GF-D8 (cell line): ENCODE measurements at places on chromosomes 16 and 17.

DNA sequence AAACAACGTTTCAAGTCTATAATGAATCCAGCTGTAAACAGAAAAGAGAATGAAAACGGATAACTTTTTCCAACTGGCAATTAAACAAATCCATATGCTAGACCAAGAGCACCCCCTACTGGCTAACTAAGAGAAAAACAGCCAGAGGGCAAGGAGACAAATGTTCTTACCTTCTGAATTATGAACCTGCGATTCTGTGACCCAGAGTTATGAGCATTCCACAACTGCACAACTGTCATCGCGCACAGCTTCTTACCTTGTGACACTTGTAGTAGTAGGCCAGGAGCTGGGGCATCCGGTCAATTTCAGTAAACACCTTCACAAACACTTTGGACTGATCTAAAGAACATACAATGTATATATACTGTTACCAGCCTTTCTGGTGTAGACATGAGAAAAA lies 18.6 kb downstream of the COG7 start:
- DNase-seq = peak; percentile 47

DNA sequence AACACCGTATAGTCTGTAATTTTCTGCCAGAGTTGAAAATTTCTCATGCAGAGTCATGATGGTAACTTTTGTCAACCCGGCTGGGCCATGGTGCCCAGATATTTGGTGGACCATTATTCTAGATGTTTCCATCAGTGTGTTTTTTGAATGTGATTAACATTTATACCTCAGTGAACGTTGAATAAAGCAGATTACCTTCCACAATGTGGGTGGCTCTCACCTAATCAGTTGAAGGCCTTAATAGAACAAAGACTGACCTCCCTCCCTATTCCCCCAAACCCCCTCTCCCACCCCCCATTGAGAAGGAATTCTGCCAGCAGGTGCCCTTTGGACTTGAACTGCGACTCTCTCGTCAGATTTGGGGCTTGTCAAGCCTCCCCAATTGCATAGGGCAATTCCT lies 6.4 kb upstream of the CA5A start:
- DNase-seq = no peak

GRCh38 chr17:76408037-76408849 lies 23.8 kb downstream of the SPHK1 start:
- peak; percentile 25 for DNase-seq

- DNase-seq = no peak
Measured at GRCh38 chr16:51655249-51655648, 504.2 kb upstream of the SALL1 start.

DNA sequence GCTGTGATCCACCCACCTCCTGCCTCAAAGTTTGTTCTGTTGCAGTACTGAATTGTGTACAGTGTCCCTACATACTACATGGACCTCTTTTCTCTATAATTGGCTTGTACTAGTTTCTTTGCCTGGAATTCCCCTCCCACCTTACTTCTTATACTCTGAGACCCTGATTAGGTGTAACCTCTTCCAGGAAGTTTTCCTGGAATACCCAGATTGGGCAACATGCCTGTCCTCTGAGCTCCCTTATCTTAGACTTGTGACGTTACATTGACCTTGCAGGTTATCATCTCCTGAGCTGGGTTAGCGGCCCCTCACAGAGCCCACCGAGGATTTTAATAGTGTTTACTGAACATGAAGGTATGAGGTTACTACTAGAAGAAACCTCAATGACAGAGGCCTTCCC lies 237.0 kb downstream of the ZNF423 start:
- no peak for DNase-seq

DNA sequence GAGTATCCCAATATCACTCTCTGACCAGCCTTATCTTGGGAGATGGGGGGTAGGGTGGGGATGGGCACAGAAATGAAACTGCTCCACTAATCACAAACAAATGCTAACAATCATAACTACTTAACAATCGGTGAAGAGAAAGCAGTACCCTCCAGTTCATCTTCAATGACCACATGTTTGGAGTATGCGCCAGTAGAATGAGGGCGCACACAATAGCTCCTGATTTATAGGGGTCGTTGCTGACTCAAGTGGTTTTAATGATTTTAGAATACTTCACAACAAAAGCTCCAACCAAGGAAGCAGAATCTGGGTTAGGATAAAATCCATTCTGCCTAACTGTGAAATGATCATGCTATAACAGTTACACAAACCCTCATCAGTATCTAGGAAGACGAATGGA lies 184.4 kb downstream of the AATF start:
- no peak for DNase-seq

DNA sequence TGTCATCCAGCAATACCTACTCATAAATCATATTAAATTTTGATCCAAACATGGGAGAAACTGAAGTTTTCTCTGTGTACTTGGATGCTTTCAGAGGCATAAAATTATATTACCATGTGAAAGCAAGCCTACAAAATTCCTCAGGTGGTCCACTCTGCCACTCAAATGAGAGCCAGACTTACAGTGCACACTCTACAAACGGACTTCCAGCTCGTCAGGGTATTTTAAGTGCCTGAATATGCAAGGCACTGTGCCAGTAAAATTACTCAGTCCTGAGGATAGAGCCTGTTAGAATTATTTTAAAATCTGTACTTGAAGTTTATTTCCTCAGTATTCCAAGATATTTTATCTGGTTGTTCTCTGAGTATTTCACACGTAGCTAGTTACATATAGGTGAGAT lies 54.5 kb downstream of the TENT4B start:
- DNase-seq = no peak

DNA sequence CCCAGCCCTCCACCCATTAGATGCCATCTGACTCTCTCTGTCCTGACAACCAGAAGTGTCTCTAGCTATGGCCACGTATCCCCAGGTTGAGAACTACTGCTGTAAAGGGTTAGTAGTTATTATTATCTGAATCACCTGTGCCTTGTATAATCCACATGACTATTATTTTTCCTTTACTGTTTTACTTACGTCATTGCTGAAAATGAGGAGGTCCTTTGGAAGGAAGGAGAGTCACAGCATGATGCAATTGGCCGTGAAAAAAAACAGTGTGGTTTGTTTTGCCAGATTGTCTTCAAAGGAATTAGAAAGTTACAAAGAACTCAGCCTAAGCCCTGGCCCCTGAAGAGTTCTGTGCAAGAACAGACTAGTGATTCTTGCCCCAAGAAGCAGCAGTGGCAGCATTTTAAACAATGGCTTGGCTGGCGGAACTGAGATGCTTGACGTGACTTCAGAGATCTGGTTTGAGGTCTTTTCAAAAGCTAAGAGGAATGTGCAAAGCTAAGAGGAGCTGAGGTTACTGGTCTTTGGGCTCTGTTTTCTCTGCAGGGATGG lies 413.3 kb upstream of the EEF2KMT start:
- no peak for DNase-seq

DNA sequence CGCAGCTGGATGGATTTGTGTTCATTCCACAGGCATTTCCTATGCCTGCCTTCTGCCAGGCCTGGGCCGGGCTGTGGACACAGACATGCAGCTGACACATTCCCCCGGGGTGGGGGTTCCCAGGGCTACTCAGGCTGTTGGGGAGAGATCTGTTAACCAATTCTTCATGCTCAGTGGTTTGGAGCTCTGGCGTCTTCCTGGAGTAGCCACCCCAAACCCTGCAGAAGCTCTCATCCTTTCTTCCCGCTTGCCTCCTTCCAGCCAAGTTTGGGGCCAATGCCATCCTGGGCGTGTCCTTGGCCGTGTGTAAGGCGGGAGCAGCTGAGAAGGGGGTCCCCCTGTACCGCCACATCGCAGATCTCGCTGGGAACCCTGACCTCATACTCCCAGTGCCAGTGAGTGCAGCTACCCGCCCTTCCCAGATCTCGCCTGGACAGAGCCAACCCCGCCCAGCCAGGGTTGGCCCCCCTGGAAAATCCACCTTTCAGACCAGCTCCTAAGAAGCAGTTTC lies 2.6 kb downstream of the ENO3 start:
- no peak for DNase-seq

DNA sequence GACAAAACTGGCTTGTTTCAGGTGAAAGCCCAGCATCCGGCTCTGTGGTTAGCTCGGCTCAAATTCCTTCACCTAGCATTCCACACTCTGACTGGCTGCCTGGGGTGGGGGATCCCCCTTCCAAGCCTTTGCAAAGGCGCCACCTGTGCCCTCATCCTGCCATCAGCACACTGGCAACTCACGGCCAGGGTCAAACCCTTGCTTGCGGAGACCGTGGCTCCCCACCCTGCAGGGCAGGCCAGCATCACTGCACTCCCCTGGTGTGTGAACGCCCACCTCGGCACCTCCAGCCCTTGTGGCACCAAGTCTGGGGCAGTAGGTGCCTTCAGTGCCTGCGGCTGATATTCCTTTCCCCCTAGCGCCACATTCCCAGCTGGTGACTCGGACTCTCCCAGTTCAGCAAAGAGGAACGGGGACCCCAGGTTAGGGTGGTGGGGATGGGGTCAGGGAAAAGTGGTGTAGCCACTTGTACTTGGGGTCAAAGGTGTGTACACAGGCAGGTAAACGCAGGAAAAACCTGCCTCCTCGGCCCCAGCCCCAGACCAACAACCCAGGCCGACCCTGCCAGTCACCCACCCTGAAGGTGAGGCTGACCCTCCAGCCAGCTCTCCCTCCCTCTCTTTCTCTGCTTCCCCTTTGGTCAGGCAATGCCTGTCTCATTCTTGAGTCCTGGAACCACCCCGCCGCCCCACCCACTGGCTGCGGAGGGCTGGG lies 1.1 kb downstream of the FLII start:
- no peak for DNase-seq

GRCh38 chr16:69095193-69095592 lies 10.3 kb upstream of the HAS3 start:
- no peak for DNase-seq

DNA sequence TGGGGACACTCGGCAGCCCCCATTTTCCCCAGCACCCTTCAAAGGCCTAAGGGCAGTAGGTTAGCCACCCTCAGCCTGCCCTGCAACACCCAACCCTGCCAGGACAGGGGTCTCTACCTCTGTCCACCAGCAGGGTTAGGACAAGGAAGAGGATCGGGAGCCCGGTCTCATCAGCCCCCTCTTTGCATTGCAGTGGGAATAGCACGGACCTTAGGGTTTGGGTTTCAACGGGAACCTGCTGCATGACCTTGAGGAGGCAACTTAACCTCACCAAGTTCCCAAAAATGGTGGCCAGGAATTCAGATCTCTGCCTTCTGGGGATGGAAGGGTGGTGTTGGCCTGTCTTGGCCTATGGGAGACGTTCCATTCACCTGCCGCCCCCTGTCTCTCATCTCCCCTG lies 20.2 kb upstream of the SPPL2C start:
- DNase-seq = no peak
